AG09319 (cell line): ENCODE measurements at places on chromosomes 5 and 9.

DNA sequence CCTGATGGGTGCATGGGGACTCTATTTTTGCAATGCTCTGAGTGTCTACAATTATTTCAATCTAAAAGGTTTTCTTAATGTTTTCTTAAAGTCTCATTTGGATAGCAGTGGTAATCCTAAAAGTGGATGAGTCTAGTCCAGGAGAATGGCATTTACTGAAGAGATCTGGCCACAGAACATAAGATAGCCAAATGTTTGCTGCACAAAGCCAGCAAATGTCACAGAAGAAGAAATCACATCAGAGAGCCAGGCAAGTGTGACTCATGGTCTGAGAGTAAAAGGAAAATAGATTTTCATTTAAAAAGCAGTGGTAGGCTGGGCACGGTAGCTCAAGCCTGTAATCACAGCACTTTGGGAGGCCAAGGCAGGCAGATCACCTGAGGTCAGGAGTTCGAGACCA, 352.7 kb upstream of the GRAMD2B start:
- DNase-seq, result no peak

- no peak for DNase-seq
Measured at GRCh38 chr5:170387775-170388639, 1.2 kb downstream of the KCNMB1 start.

GRCh38 chr5:34452170-34452828, 203.8 kb upstream of the RAI14 start:
- DNase-seq, result no peak

DNA sequence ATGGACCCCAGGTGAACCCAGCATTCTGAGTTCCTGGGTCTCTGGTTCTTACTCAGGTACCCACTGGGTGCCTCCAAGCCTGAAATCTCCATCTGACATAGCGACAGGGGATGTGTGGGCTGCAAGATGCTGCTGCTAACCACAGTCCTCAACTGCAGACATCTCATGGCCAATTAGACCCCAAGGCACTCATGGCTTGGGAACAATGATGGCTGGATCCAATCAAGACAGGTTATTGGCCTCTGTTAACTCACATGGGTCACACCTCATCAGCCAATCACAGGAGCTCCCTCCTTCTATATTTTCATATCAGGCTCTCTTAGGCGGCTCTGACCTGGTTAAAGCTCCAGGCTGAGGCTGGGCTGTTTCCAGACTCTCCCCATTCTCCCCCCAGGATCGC, 57.0 kb downstream of the CXXC5 start:
- no peak for DNase-seq

GRCh38 chr5:6827526-6828219, 114.4 kb downstream of the TENT4A start:
- DNase-seq, result no peak

DNA sequence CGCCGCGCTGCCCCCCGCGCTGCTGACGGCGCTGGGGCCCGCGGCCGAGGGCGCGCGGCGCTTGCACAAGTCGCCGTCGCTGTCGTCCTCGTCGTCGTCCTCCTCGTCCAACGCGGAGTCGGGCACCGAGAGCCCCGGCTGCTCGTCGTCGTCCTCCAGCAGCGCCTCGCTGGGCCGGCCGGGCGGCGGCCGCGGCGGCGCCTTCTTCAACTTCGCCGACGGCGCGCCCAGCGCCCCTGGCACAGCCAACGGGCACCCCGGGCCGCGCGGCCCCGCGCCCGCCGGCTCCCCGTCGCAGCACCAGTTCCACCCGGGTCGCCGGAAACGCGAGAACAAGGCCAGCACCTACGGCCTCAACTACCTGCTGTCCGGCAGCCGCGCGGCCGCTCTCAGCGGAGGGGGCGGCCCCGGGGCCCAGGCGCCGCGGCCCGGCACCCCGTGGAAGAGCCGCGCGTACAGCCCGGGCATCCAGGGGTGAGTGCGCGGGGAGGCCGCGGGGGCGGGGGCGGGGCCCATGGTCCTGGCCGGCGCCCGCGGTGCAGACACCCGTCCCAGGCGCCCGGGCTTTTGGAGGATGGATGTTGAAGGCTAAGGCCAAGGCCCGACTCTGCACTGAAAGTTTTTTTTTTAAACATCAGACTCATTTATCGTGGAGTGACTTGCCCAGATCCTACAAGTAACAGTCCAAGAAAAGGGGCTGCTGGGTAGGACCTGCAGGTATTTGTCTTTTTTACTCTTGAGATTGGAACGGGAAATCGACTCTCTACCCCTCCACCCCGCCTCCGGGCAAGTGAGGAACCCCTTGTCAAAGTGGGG, 1.2 kb downstream of the TENT4A start:
- DNase-seq, result no peak

GRCh38 chr9:75138260-75139040, 50.1 kb downstream of the OSTF1 start:
- no peak for DNase-seq

DNA sequence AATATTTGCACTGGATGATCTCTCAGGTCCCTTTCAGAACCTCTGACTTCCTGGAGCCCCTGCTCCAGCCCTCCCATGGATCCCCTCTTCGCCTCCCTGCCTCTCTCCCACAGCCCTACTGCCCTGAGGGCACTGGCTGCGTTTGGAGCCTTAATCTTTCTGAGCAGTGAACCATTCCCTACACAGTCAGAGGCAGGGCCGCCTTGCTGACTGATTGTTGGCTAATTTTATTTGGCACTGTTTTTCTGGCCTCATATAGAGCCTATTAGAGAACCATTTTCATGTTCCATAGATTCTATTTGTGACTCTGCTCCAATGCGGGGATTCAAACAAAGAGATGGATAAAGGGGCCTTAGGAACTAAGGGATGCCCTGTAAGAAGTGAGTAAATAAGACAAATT, 91.1 kb downstream of the BRINP1 start:
- no peak for DNase-seq

- no peak for DNase-seq
Measured at GRCh38 chr5:2095011-2095410, 212.3 kb upstream of the IRX4 start.

GRCh38 chr9:34635556-34635955, 2.0 kb downstream of the SIGMAR1 start:
- no peak for DNase-seq

DNA sequence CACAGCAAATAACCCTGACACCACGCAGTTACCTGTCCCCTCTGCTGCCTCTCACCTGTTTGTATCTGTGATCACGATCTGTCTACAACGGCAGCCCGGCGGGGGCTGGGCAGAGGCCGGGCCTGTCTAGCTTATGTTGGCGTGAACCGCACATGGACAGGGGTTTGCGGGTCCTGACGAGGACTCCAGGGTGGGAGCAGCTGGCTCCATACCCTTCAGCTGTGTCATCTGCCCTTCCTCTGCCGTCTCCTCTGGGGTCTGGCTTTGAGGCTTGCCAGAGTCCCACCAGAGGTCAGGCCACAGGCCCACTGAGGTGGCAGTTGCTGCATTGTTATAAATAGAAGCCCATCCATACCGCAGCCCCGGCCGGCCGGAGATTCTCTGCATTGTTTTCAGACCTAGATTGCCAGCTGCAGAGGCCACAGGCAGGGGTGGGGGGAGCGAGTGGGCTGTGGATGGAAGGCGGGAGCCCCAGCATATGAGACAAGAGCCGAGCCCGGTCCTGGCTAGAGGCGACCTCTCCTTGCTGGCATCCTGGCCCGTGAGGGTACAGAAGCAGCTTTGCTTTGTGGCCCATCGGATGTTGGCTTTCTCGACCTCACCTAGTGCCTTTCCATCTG, 37.8 kb downstream of the FAM78A start:
- no peak for DNase-seq

DNA sequence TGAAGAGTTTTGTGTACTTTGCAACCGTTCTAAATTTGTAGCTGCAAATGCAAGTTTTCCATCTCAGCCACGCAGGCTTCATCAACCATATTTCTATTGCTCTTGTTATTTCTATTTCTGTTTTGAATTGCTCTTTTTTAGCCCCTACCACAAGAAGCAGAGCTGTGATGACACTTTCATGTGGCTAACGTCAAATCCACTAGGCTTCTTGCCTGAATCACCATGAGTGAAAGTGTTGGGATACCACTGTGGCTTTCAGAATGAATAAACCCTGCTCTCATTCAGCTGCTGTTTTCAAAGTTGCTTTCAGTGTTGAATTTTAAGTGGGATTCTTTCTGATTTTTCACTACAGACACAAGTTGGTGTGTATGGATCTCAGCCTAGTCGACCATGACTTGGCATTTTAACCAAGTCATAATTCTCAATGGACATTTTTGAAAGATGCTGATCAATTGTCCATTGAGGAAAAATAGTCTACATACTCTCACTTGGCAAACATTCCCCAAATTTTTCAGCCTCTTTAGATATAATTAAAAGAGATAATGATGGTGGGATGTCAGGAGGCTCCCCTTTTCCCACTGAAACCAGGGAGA, 41.0 kb upstream of the MTAP start:
- DNase-seq, result no peak

GRCh38 chr9:104091116-104091515, 3.0 kb upstream of the SMC2 start:
- no peak for DNase-seq

GRCh38 chr9:129407905-129408452, 212.9 kb downstream of the C9orf50 start:
- no peak for DNase-seq

GRCh38 chr5:180433032-180433422, 61.2 kb upstream of the CNOT6 start:
- no peak for DNase-seq

DNA sequence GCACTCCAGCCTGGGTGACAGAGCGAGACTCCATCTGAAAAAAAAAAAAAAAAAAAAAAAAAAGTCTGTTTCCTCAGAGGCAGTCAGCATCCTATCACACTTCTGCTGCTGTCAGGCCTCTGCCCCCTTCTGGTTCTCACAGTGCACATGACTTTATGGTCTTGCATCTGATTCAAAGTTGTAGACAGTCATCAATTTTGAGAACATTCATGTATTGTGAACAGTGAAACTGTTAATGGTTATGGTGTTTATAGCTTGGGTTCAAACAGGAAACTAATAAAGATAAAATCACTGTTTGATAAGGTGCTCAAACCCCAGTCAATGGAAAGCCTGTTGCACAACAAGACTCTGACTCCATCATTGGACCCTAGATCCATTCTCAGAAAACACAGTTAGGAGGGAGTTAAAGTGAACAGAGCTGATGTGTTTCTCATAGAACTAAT, 61.4 kb downstream of the FOXD1 start:
- DNase-seq, result no peak

GRCh38 chr5:103526164-103526915, 36.2 kb downstream of the NUDT12 start:
- DNase-seq, result no peak

DNA sequence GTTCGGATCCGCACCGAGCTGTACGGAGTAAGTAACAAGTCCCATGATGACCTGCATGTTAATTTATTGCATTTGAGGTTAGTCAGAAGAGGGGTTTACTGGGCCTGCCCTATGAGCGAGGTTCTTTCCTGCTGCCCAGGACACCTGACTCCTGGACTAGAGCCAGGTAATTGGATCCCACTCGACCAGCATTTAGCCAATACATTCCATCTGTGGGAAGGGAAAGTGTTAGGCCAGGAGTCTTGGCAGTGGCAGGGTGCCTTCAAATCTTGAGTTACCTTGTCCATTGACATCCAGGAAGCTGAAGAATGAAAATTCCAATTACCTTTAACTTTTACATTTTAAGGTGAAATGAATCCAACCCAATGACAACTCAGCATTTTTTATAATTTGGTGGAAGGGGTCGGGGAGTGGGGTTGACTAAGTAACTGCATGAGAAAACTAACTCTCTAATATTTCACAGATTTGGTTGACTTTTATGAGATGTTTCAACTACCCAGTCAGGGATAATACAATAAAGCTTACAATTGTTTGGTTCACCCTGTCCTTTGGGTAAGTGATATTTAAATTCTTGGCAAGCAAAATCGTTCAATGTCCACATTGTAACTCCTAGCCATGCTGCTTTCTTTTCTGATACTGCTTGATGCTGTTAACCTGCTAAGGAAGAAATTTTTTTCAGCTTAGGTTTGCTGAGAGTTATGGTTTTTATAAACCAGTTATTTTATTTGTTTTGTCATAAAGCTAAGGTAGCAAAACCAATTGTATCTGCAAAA, 111.6 kb upstream of the IQGAP2 start:
- no peak for DNase-seq

DNA sequence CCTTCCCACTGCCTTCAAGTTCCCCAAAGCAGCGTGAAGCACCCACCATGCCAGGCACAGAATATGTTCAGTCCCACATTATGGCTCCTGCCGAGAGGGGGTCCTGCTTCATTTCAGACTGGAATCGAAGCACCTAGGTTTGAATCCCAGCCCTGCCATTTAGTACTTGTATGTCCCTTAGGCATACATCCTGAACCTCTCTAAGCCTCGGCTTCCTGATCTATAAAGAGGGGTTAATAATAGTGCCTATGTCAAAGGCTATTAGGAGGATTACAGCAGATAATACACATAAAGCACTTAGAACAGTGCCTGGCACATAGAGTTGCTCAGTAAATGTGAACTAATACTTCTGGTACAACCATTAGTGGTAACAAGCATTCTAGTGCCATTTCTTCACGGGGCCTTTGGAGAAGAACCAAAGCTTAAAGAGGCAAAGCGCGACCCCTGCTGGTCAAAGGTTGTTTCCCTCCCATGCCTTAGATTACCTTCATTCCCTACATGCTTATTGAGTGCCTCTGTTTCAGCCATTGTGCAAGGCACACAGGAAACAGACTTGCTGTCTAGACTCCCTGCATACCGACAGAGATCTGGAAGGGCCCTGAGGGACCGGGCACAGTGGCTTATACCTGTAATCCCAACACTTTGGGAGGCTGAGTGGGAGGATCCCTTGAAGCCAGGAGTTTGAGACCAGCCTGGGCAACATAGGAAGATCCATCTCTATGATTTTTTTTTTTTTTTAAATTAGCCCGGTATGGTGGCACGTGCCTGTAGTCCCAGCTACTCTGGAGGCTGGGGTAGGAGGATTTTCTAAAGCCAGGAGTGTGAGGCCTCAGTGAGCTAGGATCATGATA, 98.3 kb downstream of the PPARGC1B start:
- peak; percentile 82 for DNase-seq

GRCh38 chr9:133979921-133980863, 11.9 kb downstream of the VAV2 start:
- DNase-seq, result no peak

- no peak for DNase-seq
Measured at GRCh38 chr5:135625486-135625885, 46.7 kb upstream of the CXCL14 start.

DNA sequence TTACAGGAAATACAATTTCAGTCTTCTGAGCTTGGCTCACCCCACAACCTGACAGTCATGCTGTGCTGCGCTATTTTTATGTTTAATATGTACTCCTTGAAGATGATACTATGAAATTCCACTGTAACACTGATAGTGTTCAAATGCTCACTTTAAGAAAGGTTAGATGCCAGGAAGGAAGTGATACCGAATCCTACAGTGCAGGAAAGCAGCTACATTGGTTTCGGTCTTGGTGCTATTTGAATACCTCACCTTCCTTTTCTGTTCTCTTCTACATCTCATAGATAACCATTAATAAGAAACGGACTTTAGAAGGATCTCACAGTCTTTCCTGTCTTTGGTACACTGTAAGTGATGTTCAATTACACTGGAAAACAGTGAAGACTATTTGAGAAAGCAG, 117.6 kb downstream of the SEMA5A start:
- no peak for DNase-seq

DNA sequence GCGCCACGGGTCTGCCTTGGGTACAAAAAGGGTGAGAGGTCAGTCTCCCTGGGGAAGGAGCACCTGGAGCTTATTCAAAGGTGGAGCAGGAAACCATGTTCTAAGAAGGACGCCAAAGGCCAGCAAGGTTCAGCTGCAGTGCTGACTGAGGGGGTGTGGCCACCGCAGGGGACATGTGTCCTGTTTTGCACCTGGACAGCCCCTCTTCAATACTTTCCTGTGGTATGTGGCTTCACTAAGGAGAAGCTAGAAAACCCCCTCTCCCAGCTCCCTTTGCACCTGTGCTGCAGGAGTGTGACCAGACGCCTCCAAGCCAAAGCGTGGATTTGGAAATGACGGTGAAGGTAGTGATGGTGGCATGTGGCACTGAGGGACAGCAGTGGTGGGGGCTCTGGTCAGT, 23.6 kb downstream of the TRIM14 start:
- no peak for DNase-seq
